ENCODE measurements at places on chromosomes 6 and 20.

DNA sequence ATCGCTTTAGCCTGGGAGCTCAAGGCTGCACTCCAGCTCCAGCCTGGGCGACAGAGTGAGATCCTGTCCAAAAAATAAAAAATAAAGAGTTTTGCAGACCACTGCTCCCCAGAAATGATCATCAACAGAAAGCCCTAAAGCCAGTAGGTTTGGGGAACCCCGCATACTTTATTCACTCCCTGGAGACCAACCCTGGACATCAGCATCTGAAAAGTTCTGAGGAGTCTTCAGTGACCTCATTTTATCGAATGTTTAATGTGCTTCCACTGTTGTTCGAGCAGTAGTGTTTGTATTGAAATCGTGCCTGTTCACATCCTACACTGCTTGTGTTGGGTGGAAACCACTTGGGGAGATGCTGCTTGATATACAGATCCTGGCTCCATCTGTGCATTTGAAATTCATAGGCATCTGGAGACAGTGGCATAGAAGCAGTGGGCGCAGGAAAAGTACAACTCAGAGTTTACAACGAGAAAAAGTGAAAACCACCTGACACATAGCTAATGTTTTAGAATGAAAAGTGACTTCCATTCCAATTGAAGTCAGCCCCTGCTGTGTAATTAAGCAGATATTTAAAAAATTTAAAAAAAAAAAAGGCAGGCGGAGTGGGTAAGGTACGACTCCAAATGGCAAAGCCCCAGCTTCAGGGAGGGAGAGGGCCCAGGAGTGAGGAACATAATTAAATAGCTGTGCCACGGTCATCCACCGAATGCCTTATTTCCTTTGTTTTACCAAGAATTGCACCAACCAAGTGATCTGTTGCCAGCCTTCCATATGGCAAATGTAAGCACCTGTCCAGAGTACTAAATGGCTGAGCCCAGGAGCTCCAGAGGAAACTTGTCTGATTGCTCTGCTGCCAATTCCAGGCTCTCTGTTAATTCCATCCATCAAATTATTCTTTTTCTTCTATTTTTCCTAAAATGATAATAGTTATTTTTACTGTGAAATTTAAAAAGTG is 100.4 kb upstream of the NAA20 start:
- no peak for DNase-seq

GRCh38 chr6:27962506-27962905 is 5.5 kb downstream of the OR2B6 start:
- no peak for DNase-seq

GRCh38 chr20:843912-844311 is 10.4 kb downstream of the FAM110A start:
- DNase-seq, result no peak

DNA sequence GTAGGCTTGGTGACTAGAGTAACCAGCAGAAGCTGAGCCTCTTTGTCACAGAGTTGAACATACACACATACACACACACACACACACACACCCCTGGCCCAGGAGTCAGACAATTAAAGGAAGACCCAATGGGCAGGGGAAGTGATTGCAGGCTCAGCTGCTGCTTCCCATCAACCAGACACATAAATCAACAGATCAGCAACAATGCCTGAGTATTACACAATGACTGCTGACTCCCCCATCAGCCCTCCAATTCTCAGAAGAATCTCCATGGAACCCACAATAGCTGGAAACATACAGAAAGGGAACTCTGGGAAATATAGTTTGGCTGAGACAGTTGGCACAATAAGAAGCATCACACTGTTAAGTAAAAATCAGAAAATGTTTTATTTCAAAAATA is 270.4 kb upstream of the PLCB4 start:
- no peak for DNase-seq

DNA sequence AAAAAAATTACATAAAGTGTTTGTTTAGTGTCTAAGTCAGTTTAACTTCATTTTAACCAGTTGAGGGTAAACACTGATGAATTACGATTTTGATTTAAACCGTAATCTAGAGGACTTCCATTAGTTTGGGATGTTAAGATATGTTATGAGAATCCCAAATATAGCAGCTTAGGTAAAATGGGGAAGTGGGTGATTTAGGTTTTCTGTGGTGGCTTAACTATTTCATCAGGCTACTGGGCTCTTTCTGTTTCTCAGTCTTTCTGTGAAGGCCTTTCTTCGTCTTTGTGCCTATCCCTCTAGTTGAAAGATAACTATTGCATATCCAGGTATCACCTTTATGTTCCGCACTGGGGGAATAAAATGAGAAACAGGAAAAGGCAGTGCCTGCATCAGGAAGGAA is 27.9 kb downstream of the CENPW start:
- DNase-seq, result no peak

GRCh38 chr6:33112148-33112547 is 36.4 kb downstream of the HLA-DPB1 start:
- DNase-seq, result no peak

- DNase-seq, result no peak
Observed at GRCh38 chr6:170470734-170471133, 82.4 kb downstream of the PSMB1 start.

GRCh38 chr20:8139899-8140298 is 7.8 kb downstream of the PLCB1 start:
- DNase-seq, result no peak

DNA sequence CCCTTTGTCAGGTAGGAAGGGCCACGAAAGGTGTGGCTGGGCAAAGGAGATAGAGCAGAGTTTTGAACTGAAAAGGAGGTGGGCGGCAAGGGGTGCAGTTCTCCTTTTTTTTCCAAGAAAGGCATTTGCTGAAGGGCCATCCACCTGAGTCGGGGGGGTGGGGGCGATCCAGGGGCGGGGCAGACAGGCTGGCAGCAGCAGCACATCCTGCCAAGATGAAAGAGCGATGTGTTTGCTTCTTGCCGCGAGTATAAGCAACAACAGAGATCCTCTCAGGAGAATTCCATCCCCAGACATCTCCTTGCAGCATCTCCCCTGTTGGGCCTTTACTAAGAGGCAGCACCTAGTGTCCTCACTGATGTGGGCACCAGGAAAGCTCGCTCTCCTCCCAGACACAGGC is 516.5 kb downstream of the CD83 start:
- no peak for DNase-seq

DNA sequence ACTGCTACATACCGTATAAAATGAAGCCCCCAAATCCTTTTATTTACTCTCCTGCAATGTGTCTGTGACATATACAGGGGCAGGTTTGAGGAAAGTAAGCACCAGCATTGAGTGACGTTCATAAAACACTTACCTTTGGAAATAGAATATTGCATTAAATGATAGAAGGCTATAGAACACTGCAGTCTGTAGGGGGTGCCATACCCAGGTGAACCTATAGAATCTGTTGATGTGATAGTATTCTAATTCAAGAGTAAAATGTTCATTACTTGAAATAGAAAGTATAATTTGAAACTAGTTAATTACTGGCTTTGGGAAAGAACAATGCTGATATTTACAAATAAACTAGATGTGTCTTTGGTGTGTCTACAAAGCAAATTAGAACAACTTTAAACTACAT is 47.0 kb upstream of the PRL start:
- DNase-seq, result no peak

GRCh38 chr6:29005183-29005885 is at the start of gene ZNF311:
Gene ZNF311 (minus strand): TSS chr6:29005315. CDS start chr6:29003954, 1,361 bp downstream.
- no peak for DNase-seq

DNA sequence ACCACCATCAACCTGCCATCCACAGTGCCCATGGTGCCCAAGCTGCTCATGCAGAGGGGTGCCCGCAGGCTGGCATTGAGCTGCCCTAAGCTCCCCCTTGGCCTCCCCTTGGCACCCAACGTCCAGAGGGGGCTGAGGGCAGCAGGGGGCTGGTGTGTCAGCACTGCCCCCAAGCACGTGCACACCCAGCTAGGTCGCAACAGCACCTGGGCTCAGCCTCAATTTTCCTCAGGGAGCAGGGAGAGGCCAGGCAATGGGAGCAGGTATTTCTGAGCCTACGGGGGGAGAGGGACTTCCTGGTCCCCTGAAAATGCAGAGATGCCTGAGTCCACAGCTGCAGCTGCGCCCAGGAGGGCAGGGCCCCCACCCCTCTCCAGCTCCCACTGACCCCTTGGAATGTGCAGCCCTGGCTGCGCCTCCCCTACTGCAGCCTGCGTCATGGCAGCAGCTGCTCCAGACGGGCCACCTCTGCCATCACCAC is 204.2 kb downstream of the ANKRD60 start:
- no peak for DNase-seq

DNA sequence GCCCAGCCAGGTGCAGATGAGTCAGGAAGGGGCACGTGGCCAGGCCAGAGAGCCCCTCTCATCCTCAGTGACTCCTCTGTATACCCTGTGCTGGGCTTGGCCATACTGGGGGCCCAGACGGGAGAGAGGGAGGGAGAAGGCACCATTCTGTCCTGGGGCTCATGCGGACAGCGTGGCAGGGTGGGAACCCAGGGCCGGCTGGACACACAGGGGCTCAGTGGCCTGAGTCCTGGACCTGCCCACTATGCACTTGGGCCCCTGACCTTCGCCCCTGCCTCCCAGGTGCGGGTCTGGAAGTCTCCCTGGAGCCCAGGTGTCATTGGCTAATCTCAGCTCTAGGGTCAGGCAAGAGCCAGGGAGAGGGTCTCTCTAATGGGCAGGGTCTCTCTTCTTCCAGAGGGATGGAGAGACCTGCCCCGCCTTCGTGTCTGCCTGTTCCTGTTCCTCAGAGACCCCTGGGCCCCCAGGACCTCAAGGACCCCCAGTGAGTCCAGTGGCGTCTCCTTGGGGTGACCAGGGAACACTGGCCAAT is 27.7 kb downstream of the COL20A1 start:
- no peak for DNase-seq

- DNase-seq, result no peak
Observed at GRCh38 chr6:149209871-149210775, 107.4 kb upstream of the TAB2 start.

- no peak for DNase-seq
Observed at GRCh38 chr20:33947709-33948295, 45.9 kb upstream of the RALY start.

- no peak for DNase-seq
Observed at GRCh38 chr20:38835792-38836191, 30.3 kb downstream of the PPP1R16B start.

- DNase-seq, result no peak
Observed at GRCh38 chr6:106275692-106276091, 49.9 kb downstream of the ATG5 start.

GRCh38 chr6:168956141-168956838 is 297.4 kb downstream of the THBS2 start:
- DNase-seq, result no peak

GRCh38 chr6:70563530-70563929 is 3.2 kb upstream of the SDHAF4 start:
- no peak for DNase-seq

DNA sequence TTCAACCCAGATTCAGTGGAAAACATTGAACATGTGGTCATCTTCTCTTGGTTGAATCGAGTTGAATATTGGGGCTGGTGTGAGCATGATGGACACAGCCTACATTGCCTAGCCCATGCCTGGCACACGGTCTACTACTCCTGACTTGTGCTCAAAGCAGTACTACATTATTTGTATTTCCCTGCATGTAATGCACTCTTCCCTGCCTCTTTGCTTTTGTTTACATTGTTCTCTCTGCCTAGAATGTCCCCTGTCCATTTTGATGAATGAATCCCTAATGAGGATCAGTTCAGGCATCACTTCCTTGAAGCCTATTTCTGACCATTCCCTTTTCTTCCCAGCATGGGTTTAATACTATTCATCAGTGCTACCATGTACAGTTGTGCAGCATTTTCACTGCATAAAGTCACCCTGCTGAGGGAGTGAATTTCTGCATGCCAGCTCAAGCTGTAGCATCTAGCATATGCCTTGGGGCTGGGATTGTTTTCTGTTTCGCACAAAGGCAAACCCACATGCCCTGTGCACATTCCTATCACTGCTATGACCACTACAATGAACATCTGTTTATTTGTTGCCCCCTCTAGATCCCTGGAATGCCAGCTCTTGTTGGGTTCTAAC is 75.3 kb upstream of the CCN6 start:
- no peak for DNase-seq

GRCh38 chr6:28589234-28589956 is 63.7 kb downstream of the GPX5 start:
- DNase-seq, result no peak

DNA sequence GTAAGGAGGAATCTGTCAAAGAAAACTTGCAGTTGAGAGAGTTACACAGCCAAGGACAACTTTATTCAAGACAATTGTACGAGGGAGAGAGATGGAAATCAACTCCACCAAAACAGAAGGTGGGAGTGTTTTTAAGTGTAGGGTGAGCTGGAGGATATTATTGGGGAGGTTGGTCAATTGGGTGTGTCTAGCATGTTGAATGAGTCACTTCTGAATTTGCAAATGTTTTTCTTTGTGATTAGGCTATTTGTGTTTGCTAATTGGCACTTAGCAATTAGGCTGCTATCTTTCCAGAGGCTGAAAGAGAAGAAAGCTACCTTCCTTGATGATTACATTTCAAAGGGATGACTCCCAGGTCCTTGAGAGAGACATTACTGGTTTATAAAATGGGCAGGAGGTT is 441.1 kb downstream of the MEI4 start:
- no peak for DNase-seq

- DNase-seq, result no peak
Observed at GRCh38 chr20:62476056-62476838, 452 bp upstream of the GATA5 start.

GRCh38 chr6:20463396-20463795 is 61.7 kb downstream of the E2F3 start:
- DNase-seq, result no peak

- no peak for DNase-seq
Observed at GRCh38 chr6:51007237-51007636, 188.6 kb downstream of the TFAP2B start.

- no peak for DNase-seq
Observed at GRCh38 chr6:35727231-35727934, 9.4 kb upstream of the ARMC12 start.

DNA sequence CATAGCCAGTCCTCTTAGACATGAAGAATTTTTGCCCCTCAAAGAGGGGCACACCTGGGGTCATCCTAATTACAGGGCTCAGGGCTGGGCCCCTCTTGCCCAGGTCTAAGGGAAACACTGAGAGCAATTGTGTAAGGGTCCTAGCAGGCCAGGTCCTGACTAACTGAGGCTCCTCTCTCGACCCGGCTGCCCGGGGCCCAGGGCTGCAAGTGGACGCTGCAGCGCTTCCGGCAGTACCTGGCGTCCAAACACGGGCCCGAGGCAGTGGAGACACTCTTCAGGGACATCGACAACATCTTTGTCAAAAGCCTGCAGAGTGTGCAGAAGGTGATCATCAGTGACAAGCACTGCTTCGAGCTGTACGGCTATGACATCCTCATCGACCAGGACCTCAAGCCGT is 17.4 kb downstream of the PDRG1 start:
- DNase-seq, result no peak

Data from NCI-H2107 (cell line).